ENCODE measurements at places on chromosomes 5 and 9.

GRCh38 chr5:54593779-54594178 is 76.2 kb downstream of the SNX18 start:
- no peak for DNase-seq

DNA sequence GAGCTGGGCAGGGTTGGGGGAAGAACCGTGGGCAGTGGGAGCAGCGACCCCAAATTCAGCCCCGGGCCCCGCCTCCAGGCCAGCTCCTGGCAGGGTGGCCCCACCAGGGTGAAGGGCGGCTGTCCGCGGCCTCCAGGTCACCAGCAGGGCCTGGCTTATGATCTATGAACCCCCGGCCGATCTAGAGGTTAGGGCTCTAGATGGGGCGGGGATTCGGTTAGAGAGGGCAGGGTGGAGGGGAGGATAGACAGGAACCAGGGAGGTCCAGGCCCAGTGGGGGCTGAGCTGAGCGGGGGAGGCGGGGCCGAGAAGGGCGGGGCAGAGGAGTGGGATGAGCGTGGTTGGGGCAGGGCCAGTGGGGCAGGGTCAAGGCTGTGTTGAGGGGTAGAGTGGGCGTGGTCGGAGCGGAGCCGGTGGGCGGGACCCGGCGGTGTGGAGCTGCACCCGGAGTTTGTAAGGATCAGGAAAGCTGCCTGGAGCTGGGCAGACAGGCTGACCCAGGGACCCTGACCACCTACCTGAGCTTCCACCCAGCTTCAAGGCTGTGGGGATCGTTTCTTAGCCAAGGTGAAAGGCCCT is 29.3 kb upstream of the OBP2B start:
- DNase-seq, result peak; percentile 20

DNA sequence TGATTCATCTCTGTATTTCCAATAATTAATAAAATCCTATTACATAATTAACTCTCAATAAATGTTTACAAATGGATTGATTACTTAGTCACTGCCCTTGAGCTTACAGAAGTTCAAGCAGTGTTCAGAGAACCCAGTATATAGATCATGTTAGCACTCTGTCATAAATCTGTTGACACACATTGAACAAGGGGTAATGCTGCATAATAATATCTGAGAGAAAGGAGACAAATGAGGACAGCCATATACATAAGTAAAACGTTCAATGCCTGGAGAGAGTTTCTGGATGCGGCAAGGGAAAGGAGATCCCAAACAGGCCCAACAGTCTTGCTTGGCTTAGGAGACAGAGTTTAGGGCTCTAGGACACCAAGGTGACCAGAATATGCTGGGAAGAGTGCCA is 270.2 kb downstream of the FBXL17 start:
- DNase-seq, result no peak

DNA sequence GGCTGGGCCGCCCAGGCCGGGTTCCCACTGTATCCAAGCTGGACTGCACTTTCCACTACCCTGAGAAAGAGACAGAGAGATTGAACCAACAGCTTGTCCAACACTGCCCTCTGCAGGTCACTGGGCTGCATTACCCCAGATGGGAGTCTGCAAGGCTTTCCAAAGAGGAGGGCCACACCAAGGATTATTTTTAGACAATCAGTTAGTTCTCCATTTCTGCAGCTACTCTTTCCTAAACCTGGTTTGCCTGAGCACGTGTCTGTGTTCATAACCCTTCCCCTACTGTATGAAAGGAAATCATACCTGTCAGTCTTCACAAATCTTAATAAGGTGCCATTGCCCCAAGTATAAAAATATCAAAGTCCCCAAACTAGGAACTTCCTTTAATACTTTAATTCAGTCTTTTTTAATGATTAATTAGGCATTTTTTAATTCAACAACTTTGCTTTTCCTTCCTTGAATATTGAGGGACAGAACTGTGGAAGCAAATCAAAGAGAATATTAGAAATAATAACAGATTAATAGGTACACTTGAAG is 13.4 kb upstream of the FGF1 start:
- DNase-seq, result peak; percentile 67

DNA sequence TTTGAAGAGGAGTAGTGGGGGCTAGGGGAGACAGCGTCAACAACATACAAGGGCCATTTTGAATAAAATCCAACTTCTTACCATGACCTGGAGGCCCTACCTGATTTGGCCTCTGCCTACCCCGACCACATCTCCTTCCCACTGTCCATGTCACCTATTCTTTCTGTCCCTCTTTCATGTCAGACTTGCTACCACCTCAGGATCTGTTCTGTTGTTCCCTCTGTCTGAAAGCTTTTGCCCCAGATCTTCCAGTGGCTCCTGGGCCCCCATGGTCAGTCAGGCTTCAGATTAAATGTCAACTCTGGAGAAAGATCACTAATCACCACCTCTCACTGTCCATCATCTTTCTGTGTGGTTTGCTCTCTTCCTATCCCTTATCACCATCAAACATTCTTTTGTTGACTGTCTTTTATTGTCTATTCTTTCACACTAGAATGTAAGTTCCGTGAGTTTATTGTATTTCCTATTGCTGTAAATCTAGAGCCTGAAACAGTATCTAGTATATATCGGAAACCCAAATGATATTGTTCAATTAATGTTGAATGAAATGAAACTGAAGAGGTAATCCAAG is 31.2 kb upstream of the APC start:
- no peak for DNase-seq

DNA sequence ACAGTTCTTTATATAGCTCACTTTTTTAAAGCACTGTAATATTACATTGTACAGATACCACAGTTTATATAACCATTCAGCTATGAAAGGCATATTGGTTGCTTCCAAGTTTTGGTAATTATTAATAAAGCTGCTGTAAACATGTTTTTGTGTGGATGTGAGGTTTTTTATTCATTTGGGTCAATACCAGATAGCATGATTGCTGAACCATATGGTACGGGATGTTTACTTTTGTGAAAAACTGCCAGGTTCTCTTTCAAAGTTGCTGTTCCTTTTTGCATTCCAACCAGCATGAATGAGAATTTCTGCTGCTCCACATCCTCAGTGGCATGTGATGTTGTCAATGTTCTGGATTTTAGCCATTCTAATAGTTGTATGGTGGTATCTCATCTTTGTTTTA is 439.6 kb upstream of the NMUR2 start:
- no peak for DNase-seq

GRCh38 chr9:99681113-99681512 is 140.6 kb upstream of the NR4A3 start:
- no peak for DNase-seq

- no peak for DNase-seq
Measured at GRCh38 chr5:96196407-96196806, 234.8 kb upstream of the ELL2 start.

DNA sequence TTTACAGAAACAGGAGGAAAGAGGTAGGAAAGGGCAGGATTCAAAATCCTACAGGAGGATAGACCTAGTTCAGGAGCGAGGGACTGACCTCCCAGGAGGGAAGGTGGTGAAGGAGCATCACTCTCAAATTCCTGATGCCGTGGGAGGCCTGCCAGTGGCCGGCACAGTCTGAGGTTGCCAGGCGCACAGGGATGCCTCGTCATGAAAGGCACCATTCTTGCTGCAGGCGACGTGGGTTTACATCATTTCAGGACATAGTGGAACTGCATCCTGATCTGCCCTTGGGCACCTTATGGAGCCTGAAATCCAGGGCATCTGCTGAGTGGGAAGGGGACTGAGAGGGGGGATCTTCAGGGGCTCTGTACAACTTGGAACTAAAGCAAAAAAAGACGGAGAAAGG is 163.2 kb upstream of the S1PR3 start:
- DNase-seq, result no peak

GRCh38 chr9:136856079-136856476 is 3.9 kb downstream of the MAMDC4 start:
- no peak for DNase-seq

DNA sequence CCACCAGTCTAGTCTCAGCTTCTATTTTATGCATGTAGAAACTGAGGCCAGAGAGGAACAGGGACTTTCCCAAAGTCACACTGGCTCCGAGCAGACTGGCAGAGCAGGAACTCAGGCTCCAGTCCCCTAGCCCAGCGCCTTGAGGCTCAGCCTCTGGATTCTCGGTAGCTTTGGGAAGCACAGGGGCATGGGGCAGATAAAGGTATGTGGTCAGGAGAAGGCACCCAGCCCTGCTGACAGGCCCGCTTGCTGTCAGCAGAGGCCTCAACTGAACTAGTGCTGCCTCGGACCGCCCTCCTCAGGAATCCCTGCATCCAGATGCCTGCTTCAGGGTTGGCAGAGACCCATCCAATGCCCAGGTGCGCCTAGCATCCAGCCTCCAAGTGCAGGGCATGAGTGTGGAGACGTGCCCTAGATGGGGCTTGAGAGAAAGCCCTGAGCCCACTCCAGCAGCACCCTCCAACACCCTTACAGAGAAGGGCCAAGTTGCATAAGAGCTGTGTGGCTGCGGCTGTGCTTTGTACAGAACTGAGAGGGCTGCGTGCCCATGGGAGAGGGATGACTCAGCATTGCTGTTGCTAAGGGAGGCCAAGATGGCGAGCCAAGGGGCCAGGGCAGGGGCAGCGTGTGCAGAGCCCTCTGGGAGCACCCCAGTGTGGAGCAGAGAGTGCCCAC is 168.6 kb downstream of the MACROH2A1 start:
- no peak for DNase-seq

GRCh38 chr5:20113931-20114330 is 125.9 kb upstream of the CDH18 start:
- no peak for DNase-seq

DNA sequence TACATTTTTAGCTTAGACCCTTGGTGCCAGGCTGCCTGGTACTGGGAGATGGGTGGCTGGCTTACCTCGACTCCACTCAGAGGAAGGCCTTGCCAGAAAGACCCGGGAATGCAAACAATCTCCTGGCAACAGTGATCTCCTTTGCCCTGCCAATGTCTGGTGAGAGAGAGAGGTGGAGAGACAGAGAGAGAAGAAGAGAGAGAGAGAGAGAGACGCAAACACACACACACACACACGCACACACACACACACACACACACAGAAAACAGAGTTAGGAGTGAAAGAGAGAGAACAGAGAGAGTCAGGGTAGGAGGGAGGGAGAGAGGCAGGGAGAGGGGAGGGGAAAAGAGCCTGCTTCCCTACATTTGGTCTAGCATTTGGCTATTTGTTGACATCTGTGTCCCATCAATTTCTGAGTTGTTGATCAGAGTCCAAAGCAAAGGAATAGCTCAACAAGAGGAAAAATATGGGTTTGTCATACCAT is 181.6 kb upstream of the MAP1B start:
- DNase-seq, result no peak

GRCh38 chr5:23629396-23629795 is 122.0 kb downstream of the PRDM9 start:
- DNase-seq, result no peak

GRCh38 chr5:56247592-56247991 is 14.5 kb upstream of the ANKRD55 start:
- DNase-seq, result no peak

DNA sequence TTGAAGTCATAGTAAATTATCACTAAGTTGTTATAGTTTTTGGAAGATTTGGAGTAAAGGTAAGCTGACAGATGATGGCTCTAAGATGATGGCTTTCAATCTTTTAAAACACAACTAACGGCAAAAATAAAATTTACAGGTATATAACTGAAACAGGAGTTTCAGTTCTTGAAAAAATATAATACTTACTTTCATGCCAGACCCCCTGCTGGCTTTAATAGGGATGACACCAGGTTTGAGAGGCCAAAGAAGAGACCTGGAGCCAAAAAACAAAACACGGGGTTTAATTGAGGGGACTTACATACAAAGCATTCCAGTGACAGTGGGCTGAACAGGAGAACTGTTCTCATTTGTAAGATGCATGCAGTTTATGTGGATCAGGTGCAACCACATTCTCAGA is 301.7 kb upstream of the PCSK5 start:
- DNase-seq, result no peak

DNA sequence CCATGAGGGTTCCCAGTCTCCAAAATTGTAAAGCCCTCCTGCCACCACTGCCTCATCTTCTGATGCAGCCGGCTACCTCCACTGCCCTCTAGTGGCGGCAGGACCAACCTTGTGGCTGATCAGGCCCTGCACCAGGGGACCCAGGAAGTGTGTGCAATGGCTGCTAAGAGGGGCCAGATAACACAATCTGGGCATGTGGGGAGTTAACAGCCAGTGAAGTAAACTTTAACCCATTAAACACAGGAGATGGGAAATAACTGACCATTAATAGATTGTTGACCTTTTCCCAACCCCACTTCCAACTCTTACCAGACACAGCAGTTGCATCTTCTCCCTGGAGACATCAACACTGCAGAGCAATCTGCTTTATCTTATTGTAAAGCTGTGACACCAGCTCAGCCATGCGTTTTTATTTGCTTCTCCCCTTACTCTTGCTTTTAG is 63.3 kb downstream of the FREM1 start:
- DNase-seq, result peak; percentile 66

DNA sequence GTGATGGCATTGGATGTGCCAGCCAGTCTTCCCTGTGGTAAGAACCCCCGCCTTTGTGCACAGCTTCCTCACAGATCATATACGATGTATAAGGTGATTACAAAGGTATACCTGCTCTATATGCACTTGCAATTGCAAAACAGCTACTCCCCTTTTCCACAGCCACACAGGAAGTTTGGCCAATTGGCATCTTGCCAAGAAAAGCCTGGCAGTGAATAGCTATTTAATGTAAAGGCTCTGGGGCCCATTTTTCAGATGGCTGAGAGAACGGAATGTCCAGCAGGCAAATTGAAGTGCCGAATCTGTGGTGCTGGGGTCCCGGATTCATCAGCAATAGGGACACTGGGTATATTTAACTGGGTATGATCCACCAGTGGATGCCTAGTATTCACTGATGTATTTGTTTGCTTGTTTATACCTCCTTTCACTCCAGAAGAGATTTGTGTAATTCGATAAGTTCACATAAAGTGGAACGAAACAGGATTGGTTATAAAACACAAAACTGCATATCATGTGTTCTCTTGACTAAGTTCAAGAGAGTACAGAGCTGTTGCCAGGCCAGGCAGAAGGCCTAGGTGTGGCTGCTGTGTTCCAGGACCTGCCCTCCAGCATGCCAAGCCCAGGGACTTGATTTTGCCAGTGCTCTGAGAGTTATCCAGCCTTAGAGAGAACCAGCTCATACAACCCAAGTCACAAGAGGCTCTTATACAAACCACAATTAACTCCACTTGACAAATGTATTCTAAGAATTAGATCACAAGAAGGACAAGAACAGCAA is 27.7 kb upstream of the GABRP start:
- no peak for DNase-seq

DNA sequence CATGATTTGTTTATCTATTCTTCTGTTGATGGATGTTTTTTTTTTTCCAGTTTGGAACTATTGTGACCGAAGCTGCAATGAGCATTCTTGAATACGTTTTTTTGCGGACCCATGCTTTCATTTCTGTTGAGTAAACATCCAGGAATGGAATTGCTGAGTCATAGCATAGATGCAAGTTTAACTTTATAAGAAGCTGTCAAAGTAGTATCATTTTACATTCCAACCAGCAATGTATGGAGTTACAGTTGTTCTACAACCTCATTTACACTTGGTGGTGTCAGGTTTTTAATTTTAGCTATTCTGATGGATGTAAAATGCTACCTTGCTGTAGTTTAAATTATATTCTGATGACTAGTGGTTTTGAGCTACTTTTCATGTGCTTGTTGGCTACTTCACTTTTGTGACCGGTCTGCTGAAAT is 49.0 kb downstream of the NPR3 start:
- no peak for DNase-seq

GRCh38 chr5:135233477-135233876 is 165.6 kb downstream of the MACROH2A1 start:
- DNase-seq, result no peak

GRCh38 chr9:85658716-85659115 is 83.0 kb downstream of the AGTPBP1 start:
- DNase-seq, result no peak

Data from SK-N-DZ (cell line).